ENCODE measurements at places on chromosomes 12 and 14. TPM values are rescaled to one million over a fixed set of nuclear protein-coding genes. Genes with fewer than 3 reads are reported as not detected.

The RHOJ gene
- total RNA-seq: 40.3 TPM

The TMEM121 gene
- total RNA-seq: 10.3 TPM

The HOXC4 gene
- total RNA-seq: not detected

The GLS2 gene
- total RNA-seq: not detected

The FAIM2 gene
- total RNA-seq: under 0.01 TPM

The TAS2R31 gene
- total RNA-seq: 5.2 TPM

The TMPRSS12 gene
- total RNA-seq: not detected

The RD3L gene
- total RNA-seq: not detected

The COCH gene
- 0.65 TPM for total RNA-seq

The GPRC5D gene
- not detected for total RNA-seq

The STAC3 gene
- 0.32 TPM for total RNA-seq

The MAP1LC3B2 gene
- 0.32 TPM for total RNA-seq

The SYCP3 gene
- total RNA-seq: 0.30 TPM

The COX8C gene
- total RNA-seq: not detected

All from epithelial cell of umbilical artery (primary cell).